Activated T-cell treated with anti-CD3 and anti-CD28 coated beads, Interleukin-2, amount 50 U/mL, for 48 hours (primary cell): ENCODE measurements at places on chromosomes 5 and 9.

GRCh38 chr9:114383521-114384231, 4.1 kb downstream of the AKNA start:
- DNase-seq = no peak

- no peak for DNase-seq
Observed at GRCh38 chr9:5532306-5532705, 22.0 kb downstream of the PDCD1LG2 start.

- no peak for DNase-seq
Observed at GRCh38 chr5:61381968-61382367, 49.9 kb downstream of the ZSWIM6 start.

GRCh38 chr5:116439905-116440304, 134.7 kb downstream of the SEMA6A start:
- no peak for DNase-seq

GRCh38 chr5:135393691-135394090, 5.3 kb downstream of the MACROH2A1 start:
- no peak for DNase-seq

DNA sequence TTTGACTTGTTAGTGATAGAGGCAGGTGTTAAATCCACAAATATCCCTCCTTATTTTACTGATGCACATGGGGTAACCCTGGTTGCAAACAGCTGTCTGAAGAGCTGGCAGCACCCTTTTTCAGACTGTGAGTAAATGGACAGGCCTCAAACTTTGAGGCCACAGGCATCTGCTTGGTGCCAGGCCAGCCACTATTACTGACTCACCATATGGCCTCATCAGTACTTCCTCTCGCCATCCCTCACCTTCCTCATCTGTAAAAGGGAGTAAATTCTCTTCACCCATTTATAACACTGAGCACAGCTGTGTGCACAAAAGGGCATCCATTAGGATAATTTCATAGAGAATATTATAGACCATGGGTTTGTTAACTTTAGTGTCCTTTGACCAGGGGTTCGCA, 11.9 kb upstream of the TNIP1 start:
- no peak for DNase-seq

DNA sequence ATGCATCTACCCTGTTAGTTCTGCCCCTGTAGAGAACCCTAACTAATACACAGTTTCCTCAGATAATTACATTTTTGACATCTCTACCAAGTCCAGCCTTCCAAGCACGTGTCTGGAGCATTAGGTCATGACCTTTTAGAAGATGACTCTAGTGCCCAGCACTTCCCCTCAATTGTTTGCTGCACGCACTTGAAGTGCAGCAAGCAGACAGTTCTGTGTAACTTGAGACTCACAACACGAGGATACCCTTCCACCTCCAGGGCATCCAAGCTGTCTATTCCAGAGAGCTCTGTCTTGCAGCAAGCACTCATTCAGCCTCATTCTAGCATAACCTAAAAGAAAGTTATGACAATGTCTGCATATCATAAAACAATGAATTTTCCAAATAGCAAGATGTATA, 1410.5 kb upstream of the CDH18 start:
- no peak for DNase-seq

- DNase-seq = no peak
Observed at GRCh38 chr5:2135354-2135753, 252.6 kb upstream of the IRX4 start.

- no peak for DNase-seq
Observed at GRCh38 chr9:137025517-137025966, 2.5 kb downstream of the ABCA2 start.

DNA sequence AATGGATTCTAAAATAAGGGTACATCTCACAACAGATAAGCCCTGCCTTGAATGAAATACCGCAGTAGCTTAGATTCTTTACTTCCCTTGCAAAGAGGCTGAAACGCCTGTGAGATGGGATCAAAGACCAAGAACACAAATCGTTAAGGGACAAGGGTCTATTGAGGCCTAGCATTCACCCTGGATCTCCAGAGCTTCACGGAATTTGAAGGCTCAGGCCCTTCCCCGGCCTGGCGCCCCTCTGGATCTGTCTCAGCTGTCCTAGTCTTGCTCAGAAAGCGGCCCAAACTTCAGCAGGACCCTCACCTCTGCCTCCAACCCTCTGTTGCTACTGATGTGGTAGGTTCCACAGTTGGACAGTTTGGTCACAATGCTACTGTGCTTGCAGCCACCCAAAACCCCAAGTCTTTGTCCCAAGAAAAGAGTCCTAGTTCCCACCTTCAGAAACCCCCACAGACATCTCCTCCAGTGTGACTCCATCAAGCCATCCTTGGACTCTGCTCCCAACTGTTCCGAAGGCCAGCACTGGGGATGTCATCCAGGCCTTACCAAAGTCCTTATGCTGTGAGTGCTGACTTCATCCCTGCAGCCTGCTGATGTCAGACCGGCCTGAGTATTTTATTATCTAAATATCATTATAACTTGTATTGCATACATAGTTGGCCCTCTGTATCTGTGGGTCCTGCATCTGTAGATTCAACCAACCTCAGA, 9.4 kb downstream of the CORO2A start:
- no peak for DNase-seq

DNA sequence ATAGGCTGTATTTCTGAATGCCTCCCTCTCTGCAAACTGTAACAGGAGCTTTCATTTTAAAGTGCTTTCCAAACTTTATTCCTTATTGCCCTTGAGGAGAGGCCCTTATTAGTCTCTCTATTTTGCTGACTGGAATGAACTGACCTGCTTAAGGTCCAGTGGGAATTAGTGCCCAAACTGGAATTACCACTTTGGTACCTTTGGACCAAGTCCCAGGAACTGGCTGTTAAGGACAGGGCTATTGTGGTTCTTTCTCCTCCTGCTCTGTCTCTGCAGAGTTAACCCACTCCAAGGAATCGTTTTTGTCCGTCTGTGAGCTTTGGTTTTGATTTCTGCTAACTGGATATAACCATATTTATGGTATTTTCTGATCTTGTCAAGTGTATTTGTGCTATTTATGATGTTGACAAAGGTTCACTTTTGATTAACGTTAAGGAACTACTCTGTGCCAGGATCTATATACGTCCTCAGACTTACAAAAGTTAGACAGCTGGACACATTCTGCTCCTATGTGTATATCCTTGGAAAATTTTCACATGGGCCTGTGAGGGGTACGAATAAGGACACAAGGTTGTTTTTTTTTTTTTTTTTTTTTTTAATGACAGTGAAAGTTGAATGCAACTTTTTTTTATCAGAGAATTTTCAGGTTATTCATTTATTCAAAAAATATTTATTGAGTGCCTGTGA, 189.1 kb upstream of the ANKRD55 start:
- no peak for DNase-seq
